ENCODE measurements at places on chromosomes 16 and 17. TPM values are rescaled to one million over a fixed set of nuclear protein-coding genes. Genes with fewer than 3 reads are reported as not detected.

The CHST4 gene
- not detected for polyA plus RNA-seq

The C1QTNF8 gene
- not detected for polyA plus RNA-seq

The HSD17B1 gene
- 0.39 TPM for polyA plus RNA-seq

The ASB16 gene
- polyA plus RNA-seq, result not detected

The ICAM2 gene
- polyA plus RNA-seq, result 183 TPM
